Amniotic stem cell (primary cell): ENCODE measurements at places on chromosomes 1 and 21.
A peak's percentile ranks its signal among the peaks of the same experiment; 100 is the strongest.

DNA sequence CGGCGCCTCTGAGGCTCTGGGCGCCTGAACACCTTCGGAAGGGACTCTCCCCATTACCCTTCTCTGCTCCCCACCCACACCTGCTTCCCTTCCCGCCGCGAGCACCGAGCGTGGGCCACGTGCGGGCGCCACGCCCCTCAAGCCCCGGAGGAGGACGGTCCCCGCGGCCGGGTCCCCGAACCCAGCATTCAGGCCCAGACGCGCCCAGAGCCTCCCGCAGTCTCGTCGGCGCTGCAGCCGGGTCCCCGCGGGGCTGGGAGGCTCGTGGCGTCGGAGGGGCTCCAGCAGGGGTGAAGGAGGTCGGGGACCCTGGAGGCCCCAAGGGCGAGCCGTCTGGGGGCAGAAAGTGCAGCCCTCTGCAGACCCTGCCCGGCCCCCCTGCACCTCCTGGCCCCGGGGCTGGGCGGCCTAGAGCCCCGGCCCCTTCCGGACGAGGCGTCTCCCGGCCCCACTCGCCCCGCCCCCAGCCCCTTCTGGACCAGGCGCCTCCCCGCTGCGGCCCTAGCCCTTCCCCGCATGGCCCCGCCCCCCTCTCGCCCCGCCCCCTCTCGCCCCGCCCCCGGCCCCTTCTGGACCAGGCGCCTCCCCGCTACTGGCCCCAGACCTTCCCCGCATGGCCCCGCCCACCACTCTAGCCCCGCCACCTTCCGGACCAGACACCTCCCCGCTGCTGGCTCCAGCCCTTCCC, 378 bp upstream of the SMIM1 start:
- DNase-seq: peak; percentile 18

DNA sequence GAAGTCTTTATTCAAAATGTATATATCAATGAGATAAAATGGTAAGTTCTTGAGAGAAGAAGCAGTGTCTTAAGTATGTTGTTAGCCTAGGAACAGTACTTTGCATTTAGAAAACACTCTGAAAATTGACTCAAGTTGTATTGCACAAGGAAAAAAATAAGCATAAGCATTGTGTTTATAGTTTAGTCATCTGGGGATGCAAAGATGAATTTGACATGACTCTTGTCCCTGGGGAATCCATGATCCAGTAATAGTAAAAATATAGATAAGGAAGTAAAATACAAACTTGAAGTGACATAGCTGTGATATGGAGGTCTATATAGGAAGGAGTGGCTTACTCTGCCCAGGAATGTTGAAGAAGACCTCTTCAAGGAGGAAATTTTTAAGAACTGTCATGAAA, 185.0 kb upstream of the PTBP2 start:
- no peak for DNase-seq

GRCh38 chr1:37288900-37289299, 185.5 kb upstream of the ZC3H12A start:
- DNase-seq: no peak

GRCh38 chr1:214332946-214333798, 52.2 kb downstream of the SMYD2 start:
- peak; percentile 41 for DNase-seq

DNA sequence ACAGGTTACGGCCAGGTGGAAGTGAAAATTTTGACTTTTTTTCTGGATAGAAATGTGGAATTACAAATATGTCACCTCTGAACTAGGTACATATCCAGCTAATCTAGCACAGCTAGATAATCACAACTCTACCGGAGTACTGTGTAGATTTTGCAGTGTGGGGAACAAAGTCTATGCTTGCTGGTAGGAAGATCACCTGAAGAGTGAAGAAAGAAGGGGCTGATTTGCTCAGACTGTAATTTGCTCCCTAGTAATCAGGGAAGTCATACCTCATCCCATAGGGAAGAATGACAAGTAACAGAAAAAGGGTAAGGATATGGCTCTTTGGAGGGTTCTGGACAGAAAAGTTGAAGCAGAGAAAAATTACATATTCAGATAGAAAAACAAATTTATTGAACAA, 319.6 kb upstream of the TMPRSS15 start:
- no peak for DNase-seq

- no peak for DNase-seq
These were observed 7.7 kb downstream of the EPHX1 start for GRCh38 chr1:225817611-225818061.

GRCh38 chr1:8629241-8630091, 188.0 kb downstream of the RERE start:
- DNase-seq: no peak

GRCh38 chr21:17343055-17343454, 169.8 kb upstream of the CXADR start:
- DNase-seq: no peak

- DNase-seq: no peak
These were observed 951 bp downstream of the GGPS1 start for GRCh38 chr1:235329139-235329902.

DNA sequence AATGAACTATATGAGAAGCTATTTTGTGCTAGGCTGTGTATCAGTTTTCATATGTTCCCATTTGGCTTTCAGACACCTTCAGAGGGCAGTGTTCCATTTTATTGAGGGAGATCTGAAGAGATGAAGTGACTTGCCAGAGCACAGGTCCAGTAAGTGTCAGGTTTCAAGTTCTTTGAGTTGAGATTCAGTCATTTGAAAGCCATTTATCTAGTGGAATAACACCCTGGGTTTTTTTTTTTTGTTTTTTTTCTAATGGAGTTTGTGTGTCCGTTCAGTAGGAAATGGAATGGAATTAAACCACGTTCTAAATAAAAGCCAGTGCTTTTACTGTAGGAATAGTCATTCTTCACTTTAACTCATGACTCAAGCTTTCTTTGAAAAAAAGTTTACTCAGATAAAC, 652.9 kb upstream of the USP24 start:
- no peak for DNase-seq

DNA sequence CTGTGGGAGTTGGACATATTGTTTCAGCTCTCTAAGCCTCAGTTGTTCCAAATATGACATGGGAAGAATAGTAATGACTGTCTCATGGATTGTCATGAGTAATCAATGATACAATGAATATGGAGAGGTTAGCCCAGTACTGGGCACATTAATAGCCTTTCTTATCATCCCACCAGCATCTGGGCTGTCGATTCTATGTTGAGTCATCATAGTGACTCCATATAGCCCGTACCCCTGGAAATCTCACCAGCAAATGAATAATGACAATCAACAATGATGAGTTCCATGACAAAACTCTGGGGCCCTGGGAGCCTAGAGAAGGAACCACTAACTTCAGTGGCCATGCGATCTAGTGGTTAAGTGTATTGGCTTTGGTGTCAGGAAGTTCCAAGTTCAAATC, 39.7 kb upstream of the GJB5 start:
- DNase-seq: no peak

GRCh38 chr1:112465122-112465521, 43.6 kb upstream of the WNT2B start:
- DNase-seq: no peak

GRCh38 chr21:34782506-34783360, 113.9 kb downstream of the CLIC6 start:
- DNase-seq: no peak

- DNase-seq: peak; percentile 57
These were observed 47.9 kb downstream of the PHACTR4 start for GRCh38 chr1:28417441-28417922.

- DNase-seq: no peak
These were observed 39.4 kb upstream of the GADD45A start for GRCh38 chr1:67645495-67646144.

- DNase-seq: no peak
These were observed 21.7 kb downstream of the UBE4B start for GRCh38 chr1:10054465-10054864.

GRCh38 chr21:37073417-37074196, 553 bp downstream of the TTC3 start:
- no peak for DNase-seq

GRCh38 chr1:110205591-110206155, 4.4 kb upstream of the KCNC4 start:
- DNase-seq: no peak

GRCh38 chr1:110600716-110601115, 5.4 kb downstream of the KCNA2 start:
- DNase-seq: no peak

DNA sequence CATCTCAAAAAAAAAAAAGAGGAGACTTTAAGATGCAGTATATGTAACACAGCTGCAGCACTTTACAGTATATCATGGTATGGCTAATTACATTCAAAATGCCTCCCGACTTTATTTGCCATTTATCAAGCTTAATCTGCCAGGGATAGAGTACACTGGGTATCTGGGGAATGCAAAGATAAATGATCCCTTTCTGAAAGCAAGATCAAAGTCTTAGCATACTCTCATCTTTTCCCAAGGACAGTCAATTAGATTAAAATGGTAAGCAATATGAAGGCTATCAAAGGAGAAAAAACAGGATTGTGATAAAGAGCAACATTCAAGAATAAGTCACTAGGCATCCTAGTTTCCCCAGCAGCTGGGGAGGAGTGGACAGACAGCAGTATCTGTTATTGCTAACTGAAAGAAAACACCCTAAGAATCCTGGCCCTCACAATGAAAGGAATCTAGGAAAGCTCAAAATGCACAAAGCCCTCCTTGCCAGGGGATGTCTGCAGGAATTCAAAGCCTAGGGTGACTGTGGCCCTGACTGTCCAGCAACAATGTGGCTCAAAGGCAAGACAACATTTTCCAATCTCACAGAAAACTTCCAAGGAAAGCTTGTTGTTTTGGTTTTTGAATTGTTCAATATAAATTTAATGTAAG, 56.7 kb upstream of the RAP1GAP start:
- no peak for DNase-seq

DNA sequence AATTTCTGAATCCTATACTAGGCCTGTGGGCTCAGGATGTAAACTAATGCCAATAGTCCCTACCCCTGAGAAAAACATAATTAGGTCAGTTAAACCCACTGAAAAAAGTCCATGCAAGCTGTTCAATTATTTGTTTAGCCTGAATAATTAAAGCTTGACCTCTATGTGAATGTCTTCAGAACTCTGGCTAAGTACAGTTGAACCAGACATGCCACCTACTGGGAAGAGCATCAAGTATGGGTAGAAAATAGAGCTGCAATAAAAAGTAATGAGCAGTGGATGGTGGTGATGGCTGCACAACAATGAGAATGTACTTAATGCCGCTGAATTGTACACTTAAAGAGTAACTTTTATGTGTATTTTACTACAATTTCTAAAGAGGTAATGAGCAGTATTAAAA, 23.6 kb upstream of the SLC19A2 start:
- DNase-seq: no peak

GRCh38 chr1:81220614-81221071, 580.1 kb upstream of the ADGRL2 start:
- no peak for DNase-seq

GRCh38 chr1:76269155-76269554, 194.6 kb downstream of the ST6GALNAC3 start:
- DNase-seq: peak; percentile 32

DNA sequence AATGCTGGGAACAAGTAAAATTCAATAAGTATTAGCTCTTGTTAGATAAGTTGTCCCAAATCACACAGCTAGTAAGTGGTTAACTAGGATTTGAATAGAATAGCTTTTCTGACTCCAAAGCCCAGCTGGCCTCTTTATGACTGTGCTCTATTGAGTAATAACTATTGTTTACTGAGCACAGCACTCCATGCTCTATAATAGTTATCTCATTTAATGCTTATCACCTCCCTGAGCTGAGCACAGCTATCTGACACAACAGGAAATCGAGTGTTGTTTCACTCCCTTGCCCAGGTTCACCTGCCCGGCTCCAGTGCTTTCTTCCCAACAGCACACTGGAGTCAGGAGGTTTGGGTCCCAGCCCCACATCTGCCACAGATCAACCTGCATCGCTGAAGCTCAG, 38.8 kb upstream of the STMN1 start:
- no peak for DNase-seq

DNA sequence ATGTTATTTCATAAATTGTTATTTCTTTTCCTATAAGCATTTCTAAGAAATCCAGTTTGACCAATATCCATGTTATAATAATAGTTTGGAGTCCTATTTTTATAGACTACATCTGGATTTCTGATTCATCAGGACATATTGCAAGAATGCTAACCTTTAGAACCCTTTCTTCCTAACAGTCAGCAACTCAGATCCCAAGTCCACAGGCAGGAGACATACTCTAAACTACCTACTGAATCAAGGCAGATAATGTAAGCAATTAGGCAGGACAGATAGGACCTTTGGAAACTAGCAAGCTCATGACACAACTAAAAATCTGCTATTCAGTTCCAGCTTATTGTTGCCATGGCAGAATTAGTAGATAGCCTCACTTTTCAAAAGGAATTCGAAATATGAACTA, 104.1 kb downstream of the DENND1B start:
- DNase-seq: no peak
